ENCODE measurements at places on chromosomes 3 and 15.

DNA sequence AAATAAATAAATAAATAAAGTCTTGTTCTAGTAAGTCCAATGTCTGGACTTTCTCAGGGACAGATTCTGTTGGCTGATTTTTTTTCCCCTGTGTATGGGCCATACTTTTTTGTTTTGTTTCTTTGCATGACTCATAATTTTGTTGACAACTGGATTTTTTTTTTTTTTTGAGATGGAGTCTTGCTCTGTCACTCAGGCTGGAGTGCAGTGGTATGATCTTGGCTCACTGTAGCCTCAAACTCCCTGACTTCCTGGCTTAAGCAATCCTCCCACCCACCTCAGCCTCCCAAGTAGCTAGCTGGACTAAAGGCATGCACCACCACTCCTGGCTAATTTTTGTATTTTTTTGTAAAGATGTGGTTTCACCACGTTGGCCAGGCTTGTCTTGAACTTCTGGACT is 38.9 kb downstream of the TICRR start:
- DNase-seq, result no peak

GRCh38 chr3:72738752-72739530 is 109.3 kb downstream of the SHQ1 start:
- DNase-seq, result peak; percentile 68

- DNase-seq, result no peak
Observed at GRCh38 chr3:96863129-96863740, 48.8 kb downstream of the EPHA6 start.

DNA sequence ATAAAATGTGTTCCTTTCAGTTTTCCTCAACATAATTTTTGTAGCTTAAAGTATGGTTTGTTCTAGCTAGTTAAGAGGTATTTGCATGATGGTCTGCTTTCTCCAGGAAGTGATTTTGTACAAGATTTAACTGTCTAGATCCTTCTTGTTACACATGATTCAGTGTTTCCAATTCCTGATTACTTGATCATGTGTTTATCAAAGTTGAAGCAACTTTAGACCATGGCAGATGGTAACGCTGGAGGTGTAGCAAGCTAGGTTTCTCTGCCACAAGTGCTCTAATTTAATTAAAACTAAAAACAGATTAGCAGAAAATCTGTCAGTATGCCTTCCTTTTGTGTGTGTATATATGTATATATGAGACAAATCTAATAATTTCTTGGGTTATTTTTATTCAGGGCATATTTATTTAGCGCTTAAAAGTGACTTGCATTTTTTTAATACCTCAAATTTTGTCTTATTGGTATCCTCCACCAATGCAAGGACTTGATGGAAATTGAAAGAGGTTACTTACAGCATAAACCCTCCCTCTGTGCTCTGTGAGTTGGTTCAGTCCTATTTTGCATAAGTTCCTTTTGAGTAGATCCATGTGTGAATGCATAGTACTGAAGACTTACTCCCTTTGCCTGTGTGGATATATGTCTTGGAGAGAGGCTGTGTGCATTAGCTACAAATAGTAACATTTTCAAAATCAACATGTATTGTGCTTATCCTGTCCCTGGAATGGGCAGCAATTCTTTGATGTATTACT is 157.3 kb upstream of the CGNL1 start:
- DNase-seq, result no peak

DNA sequence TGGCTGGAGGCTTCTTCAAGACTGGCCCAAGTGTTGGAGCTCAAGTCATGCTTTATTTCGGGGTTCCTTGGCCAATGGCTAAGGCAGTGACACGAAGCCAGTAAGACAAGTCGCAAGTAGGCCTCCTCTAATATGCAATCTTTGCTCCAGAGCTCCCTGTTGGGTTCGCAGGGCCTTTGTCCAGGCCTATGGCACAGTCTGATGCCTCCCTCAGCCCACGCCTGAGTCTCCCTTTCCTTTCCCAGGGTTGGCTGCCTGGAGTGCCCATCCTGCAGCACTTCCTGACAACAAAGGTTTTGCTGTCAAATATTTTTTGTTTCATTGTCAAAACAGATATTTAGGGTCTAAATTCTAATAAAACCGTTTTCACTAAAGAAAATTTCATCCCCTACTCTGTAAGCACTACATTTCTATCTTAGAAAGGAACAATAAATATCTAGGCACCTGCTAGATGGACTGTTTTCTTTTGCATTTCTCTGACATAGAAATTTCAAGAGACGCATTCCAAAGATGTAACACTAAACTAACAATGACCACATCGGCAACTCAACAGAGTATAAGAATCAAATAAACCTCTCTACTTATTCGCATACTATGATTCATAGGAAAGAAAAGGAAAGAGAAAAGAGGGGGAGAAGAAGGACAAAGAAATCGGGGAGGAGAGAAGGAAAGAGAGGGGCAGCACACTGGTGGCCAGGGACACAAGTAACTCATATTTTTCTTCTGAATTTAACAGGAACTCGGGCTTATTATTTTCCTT is 393.1 kb upstream of the ATP11B start:
- no peak for DNase-seq

GRCh38 chr15:44647637-44648036 is 15.8 kb downstream of the SPG11 start:
- DNase-seq, result no peak

- DNase-seq, result no peak
Observed at GRCh38 chr15:100645671-100646070, 43.3 kb downstream of the ASB7 start.

DNA sequence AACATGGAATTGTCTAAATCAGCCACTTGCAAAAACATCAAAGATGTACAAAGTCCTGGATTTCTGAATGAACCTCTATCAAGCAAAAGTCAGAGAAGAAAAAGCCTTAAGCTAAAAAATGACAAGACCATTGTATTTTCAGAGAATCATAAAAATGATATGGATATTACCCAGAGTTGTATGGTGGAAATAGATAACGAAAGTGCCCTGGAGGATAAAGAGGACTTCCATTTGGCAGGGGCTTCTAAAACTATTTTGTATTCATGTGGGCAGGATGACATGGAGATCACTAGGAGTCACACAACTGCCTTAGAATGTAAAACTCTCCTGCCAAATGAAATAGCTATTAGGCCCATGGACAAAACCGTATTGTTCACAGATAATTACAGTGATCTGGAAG is 29.3 kb downstream of the KNL1 start:
- no peak for DNase-seq

DNA sequence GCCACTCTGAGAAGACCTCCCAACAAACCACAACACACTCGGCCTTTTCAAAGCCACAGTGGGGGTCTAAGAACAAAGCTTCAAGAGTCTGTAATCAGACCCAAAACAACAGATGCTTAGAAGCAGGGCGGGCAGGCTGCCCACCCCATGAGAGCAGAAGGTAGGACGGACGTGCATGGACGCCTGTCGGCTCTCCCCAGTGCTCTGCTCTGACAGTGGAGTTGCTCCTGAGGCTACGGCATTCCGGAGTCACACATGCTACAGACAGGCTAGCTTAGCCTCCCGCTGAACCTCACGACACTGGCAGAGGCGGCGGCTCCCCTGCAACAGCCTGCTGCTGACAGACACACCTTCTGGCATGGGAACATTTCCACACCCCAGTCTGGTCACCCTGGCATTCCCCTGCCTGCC is 33.5 kb downstream of the SLCO2A1 start:
- peak; percentile 47 for DNase-seq

DNA sequence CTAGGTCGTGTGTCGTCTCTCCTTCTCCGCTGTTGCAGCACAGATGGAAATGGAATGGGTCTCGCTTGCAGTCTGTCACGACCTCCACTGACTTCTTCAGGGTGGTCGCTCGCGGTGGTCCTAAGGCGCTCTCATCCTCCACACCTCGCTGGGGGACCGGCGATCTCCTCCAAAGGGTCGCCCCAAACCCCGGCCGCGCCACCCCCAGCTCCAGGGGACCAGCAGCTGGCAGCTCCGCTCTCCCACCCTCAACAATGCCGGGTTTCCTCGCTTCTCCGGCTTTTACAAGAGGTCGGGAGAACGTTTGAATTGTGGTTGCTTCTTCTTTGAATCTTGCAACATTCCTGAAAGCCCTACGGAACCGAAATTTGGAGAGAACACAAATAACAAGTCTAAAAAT is 25.9 kb downstream of the SERP1 start:
- no peak for DNase-seq

GRCh38 chr3:181330257-181330656 is 340.7 kb upstream of the DNAJC19 start:
- DNase-seq, result no peak

GRCh38 chr15:70170096-70170699 is 72.5 kb upstream of the TLE3 start:
- DNase-seq, result no peak

DNA sequence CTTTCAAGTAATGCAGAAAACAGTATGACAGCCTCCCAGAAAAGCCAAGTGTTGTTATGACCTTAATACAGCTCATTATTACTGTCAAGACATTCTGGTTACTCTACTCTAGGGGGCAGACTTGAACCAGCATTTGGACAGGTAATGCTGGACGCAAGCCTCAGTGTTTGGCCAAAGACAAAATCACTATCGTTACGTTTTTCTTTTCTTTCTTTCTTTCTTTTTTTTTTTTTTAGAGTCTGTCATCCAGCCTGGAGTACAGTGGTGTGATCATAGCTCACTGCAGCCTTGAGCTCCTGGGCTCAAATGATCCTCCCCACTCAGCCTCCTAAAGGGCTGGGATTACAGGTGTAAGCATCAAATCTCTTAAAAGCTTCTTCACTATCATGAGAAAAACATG is 29.4 kb upstream of the TMEM45A start:
- no peak for DNase-seq

DNA sequence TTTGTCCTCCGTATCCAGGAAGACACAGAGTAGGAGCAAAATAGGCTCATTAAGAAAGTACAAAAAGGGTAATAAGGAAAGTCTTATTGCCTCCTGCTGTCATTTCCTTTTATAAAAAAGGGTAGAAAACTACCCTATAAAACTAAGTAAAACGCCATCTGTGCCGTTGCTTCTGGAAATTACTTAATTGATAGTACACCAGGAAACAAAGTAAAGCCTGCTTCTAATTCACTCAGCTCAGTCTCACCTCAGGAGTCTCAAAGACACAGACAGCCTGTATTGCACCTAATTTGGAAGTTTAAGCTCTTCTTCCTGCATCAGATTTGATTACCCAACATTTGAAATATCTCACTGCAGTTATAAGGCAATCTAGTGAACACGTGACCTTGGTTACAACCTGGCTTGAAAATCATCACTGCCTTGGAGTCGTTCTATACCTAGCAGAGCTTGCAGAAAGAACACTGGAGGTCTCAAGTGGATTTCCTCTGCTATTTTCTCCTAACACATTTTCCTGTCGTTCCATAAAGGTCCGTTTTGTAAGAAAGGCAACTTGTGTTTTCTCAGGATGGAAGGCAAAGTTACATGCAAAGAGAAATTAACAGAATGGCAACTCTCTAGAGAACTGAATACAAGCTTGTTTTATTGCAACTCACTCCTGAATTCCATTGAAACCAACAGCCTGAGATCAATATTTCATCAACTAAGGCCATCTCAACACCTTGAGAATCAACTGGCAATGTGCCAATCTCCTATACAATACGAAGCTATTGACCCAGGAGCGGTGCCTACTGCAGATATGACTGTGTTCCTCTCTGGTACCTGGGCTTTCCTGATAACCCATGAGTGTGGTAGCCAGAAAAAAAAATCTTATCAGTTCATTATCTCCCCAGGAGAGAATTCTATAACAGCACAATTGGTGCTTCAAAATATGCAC is 203.3 kb upstream of the LMCD1 start:
- DNase-seq, result no peak

DNA sequence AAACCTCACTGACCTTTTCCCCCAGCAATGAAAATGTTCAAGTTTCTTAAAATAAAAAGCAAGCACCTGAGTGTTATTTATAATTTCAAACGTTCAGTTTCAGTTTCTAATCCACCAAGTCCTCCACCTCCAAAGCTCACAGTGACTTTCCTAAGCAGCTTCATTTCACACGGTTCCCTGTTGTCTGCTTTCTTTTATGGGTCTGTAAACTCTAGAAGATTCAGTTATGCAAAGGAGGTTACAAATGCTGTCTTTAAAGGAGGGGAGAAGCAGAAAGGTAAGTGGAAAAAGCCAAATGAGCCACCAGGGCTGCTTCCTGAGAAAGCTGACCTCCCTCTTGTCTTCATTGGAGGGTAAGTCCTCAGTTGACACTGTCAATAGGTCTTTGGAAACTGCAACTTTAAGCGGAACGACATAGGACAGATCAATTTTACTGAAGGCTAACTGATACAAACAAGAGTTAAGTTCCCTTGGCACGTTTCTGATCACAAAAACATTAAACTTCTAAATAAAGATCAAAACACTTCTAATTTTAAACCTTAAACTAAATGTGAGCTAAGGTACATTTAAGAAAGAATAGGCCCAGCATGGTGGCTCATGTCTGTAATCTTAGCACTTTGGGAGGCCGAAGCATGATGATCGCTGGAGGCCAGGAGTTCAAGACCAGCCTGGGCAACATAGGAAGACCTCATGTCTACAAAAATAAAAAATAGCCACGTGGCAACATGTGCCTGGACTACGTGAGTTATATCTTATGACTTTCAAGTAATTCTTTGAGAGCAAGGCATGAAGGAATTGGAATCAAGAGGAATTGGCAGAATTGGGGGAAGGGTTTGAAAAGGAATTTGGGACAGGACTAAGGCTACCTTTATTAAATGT is 151.9 kb upstream of the UBE2E1 start:
- DNase-seq, result no peak

- DNase-seq, result no peak
Observed at GRCh38 chr3:187919544-187919943, 174.3 kb upstream of the BCL6 start.

DNA sequence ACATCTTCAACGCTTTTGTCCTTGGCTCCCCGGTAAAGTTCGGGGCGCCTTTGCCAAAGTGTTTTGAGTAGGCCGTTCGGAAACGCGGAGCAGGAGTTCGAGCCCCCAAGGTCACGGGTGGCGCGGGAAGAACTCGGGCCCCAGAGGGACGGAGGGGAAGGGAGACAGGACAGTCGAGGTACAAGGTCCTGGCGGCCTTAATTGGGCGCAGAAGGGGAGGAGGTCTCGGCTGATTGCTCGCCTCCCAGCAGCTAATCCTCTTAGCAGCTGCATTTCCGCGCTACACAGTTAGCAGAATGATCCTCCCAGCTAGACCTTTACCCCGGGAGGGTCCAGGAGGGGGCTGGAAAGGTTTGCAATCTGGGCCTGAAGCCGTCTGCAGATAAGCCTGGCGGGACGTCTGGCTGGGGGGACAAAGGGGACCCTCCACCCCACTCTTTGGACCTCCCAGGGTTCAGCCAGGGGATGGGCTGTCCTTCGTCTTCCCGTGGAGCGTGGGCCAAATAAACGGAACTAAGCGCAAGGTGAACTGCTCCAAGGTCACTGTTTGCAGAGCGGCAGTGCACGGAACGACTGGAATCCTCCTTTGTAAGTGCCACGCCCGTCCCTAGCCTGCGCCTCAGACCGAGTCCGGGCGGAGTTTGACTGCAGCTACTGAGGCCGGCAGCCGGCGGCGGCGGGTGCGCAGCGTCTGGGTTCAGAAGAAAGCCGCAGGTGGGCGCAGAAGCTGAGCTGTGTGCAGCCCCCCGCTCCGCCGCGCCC is 7.2 kb downstream of the EOMES start:
- no peak for DNase-seq
